ENCODE measurements at places on chromosomes 12 and 14. TPM values are rescaled to one million over a fixed set of nuclear protein-coding genes. Genes with fewer than 3 reads are reported as not detected.

Gene OR2AP1
- not detected for total RNA-seq

Gene RAD9B
- 1.2 TPM for total RNA-seq

Gene SERPINA5
- total RNA-seq: not detected

Gene WNT1
- total RNA-seq: not detected

Gene BICDL1
- 24.5 TPM for total RNA-seq

Gene LHX5
- 0.41 TPM for total RNA-seq

Gene TMCC3
- 9.0 TPM for total RNA-seq

Gene SMCO2
- total RNA-seq: not detected

Gene SLC4A8
- 25.3 TPM for total RNA-seq

Gene TAS2R42
- total RNA-seq: not detected

Gene PPP1R36
- 0.82 TPM for total RNA-seq

Gene PRDM4
- 21.2 TPM for total RNA-seq

Gene GLIPR1L1
- total RNA-seq: under 0.01 TPM

Gene NRXN3
- 44.8 TPM for total RNA-seq

Gene MTRFR
- total RNA-seq: 20.4 TPM

Gene CPNE6
- 35.5 TPM for total RNA-seq

Gene NPAS3
- total RNA-seq: 22.0 TPM

Gene PTPN6
- 1.6 TPM for total RNA-seq

Gene PZP
- total RNA-seq: under 0.01 TPM

Gene KIF26A
- total RNA-seq: 13.0 TPM

Gene TSPAN8
- total RNA-seq: not detected

Gene SLC39A2
- total RNA-seq: not detected

Gene KRT6C
- not detected for total RNA-seq

Gene ASCL1
- 8.2 TPM for total RNA-seq

Gene P2RX7
- 1.2 TPM for total RNA-seq

Gene NTF3
- 2.9 TPM for total RNA-seq

Gene KRT1
- total RNA-seq: 0.82 TPM

Gene ADAM20
- total RNA-seq: 1.6 TPM

Gene DBX2
- 2.9 TPM for total RNA-seq

Gene ANKRD33
- not detected for total RNA-seq

Gene IFNG-AS1
- not detected for total RNA-seq

Gene CCDC38
- not detected for total RNA-seq

Gene PPM1H
- total RNA-seq: 11.8 TPM

Gene RNASE3
- total RNA-seq: not detected

Gene CALCOCO1
- total RNA-seq: 63.6 TPM

Gene PDE3A
- total RNA-seq: 4.9 TPM

Gene SLC7A7
- total RNA-seq: 2.0 TPM

Gene POTEM
- total RNA-seq: not detected

Gene RCOR1
- total RNA-seq: 7.3 TPM

Gene FMNL3
- 9.0 TPM for total RNA-seq

Gene FOXM1
- 0.82 TPM for total RNA-seq

Gene MEG3
- total RNA-seq: 95.4 TPM

Gene ACSM4
- not detected for total RNA-seq

Gene CYP46A1
- 4.5 TPM for total RNA-seq

Gene TAS2R20
- 6.9 TPM for total RNA-seq

Gene RDH11
- total RNA-seq: 128 TPM

Gene GSG1
- 0.41 TPM for total RNA-seq

Gene PRPH
- total RNA-seq: 0.82 TPM
